ENCODE measurements at places on chromosomes 1 and 21.

GRCh38 chr1:206427291-206427690, 43.0 kb upstream of the IKBKE start:
- no peak for DNase-seq

GRCh38 chr1:114499478-114499877, 11.5 kb downstream of the TRIM33 start:
- no peak for DNase-seq

DNA sequence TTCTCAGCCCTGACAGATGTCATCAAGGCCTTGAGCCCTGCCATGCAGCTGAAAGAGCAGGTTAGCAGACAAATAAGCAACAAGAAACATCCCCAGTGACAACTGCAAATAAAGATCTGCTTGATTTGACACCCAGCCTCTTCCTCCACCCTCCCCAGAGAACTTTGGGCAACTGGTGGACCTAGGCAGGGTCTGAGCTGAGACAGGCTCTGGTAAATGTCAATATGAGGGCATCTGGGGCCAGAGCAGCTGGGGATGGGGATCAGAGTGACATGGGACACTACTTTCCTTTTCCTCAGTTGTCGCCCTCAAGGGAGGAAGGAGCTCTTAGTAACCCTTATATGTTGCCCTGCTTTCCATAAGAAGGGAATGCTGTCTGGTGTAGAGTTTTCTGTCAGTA, 544.1 kb downstream of the NEGR1 start:
- no peak for DNase-seq

GRCh38 chr1:94060720-94061119, 60.2 kb downstream of the ABCA4 start:
- DNase-seq, result no peak

DNA sequence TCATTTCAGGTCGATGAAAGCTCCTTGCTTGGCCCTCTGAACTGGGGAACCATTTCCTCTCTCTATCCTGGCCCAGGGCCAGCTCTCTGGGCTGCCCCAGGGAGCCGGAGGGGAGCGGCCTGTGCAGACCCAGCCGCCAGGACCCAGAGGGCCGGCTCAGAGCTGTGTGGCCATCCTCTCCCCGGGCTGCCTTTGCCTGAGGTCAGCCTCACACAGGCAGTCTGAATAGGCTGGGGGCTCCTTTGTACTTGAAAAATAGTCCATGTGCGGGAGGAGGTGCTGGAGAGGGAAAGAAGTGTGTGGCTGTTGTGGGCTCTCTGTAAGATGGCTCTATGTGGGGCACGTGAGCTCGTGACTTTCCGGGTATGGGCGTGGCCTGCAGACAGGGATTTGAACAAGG, 275.1 kb upstream of the VAMP3 start:
- DNase-seq, result no peak

DNA sequence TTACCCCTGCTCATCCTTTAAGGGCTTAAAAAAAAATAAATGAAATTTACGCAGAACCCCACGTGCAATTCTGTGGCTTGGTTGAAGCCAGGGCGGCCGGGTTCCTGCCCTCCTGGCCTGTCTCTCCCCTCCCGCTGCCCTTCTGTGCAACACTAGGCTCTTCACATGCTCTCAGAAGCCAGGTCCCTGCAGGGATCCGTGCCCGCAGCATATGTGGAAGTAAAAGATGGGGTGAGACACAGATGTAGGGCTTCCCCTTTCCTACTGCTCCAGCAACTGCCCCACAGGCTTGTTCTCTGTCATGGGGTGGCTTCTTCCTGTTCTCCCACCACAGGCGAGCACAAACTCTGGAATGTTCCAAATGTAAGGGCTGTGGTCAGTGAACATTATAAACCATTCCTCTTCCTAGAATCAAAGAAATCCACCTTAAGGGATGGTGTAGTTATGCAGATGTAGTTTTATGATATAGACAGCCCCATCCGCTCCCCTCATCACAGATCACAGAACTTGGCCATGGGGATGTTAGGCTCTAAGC, 535.4 kb downstream of the KIF26B start:
- no peak for DNase-seq

DNA sequence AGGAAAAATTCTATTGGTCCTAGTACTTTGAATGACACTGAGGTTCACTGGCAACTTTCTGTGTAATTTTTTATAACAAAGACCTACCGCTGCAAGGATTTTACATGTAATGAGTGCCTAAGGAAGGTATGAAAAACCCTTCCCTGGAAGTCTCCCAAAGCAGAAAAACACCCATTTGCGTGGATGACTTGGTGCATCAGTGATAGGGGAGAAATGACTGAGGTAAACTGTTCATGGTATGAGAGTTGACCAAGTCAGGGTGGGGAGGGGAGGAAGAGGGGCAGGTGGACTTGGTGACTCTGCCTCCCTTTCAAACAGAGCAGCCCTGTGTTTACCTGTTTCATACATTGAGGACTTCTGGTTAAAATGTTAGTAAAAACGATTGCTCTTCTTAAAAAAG, 78.8 kb upstream of the IPO9 start:
- DNase-seq, result no peak

DNA sequence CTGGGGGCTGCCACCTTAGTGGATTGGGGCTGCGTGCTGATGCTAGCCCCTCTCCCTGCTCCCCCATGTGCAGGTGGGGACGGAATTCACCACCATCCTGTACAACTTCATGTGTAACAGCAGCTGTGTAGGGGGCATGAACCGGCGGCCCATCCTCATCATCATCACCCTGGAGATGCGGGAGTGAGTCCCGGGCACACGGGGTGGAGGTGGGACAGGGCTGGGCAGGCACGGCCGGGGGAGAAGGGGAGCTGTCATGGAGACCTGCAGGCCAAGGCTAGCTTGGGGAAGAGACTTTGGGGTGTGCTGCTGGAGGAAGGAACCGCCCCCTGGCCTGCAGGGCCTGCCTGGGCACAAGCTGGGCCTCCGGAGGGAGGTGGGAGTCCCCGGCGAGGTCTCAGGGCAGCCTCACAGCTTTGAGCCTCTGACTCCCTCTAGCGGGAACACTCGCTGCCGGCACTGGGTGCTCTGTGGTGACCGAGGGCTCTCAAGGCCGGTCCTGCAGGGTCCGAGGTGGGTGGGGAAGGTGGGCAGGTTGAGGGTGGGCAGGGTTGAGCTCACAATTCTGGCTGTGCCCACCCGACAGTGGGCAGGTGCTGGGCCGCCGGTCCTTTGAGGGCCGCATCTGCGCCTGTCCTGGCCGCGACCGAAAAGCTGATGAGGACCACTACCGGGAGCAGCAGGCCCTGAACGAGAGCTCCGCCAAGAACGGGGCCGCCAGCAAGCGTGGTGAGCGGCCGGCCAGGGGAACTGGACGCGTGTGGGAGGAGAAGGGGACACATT, 25.0 kb upstream of the CCDC27 start:
- no peak for DNase-seq

DNA sequence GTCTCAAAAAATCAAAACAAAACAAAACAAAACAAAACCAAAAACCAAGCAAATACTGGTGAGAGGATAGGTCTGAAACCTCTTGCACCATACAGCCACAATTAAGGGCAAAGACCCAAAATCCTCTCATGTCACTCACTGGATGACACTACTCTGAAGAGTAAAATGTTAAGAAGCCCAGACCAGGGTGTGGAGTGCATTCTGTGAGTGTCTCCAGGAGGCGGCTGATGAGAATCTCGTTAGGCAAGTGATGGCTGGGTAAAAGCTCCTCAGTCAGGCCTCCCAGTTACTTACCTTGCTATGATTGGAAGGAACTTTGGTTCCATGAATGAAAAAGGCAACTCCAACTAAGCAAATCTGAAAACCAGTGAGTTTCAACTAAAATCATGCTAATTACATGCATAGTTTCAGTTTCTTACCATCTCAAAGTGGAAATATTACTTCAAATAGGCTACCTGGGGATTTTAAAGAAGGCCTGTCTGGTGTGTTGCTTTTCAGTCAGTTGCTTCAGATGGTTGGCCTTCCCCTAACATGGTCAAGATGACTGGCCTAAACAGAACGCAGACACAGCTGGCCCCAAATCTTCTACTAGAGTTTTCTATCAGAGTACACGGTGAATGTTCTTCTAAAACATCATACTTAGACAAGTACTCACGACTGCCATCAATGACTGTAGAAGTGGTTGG, 95.1 kb downstream of the KIAA0319L start:
- DNase-seq, result no peak

- DNase-seq, result no peak
Measured at GRCh38 chr1:89734442-89734841, 86.4 kb upstream of the LRRC8D start.

DNA sequence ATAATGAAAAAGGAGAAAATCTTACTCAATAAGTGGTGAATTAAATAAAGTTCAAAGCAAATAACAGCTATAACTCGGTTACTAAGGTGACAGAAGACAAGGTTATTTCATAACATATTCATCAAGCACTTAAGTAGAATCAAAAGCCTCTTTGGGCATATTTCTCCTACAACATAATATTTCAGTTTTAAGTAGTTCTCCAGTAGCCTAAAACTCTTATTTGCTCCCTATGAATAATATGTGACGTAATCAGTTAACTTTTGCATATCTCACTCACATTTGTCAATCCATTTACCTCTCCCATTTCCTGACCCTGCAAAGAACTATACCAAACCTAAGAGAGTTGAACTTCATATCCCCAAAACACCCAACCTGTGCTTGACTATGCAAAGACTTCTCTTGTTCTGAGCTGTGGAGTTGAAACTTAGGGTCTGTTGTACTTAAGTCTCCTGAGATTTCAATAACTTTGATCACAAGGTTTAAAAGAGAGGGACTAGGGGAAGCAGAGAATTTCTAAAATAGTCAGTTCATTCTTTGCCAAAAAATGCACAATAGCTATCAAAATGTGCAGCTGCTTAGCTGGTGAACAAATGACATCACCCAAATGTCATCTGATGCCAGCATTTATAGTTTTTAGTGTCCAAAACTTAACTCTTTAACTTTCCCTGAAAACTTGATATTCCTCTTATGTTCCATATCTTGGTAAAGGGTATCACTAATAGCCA, 37.2 kb downstream of the TTLL7 start:
- DNase-seq, result no peak

GRCh38 chr1:213409208-213409631, 358.2 kb downstream of the RPS6KC1 start:
- DNase-seq, result no peak

GRCh38 chr1:160291248-160292220, 6.6 kb upstream of the PEX19 start:
- DNase-seq, result no peak

- DNase-seq, result no peak
Measured at GRCh38 chr1:31679091-31679490, 24.7 kb downstream of the COL16A1 start.

- DNase-seq, result no peak
Measured at GRCh38 chr1:112021263-112021662, 31.8 kb upstream of the KCND3 start.

DNA sequence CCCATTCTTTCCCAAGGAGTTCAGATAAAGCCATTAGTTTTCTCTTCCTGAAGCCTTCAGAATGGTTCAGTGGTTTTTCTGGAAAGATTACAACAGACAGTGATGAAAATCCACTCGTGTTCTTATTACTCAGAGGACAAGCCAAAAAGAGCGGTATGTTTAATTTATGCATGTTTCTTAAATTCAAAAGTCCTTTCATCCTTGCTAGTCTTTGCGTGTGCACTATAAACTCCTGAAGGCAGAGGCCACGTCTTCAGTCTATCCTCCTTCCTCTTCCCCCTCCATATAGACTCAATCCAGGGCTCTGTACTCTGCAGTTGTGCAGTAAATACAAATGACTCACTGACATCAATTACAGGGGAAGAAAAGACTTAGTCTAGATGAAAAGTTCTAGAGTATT, 409.2 kb upstream of the PLXNA2 start:
- no peak for DNase-seq

DNA sequence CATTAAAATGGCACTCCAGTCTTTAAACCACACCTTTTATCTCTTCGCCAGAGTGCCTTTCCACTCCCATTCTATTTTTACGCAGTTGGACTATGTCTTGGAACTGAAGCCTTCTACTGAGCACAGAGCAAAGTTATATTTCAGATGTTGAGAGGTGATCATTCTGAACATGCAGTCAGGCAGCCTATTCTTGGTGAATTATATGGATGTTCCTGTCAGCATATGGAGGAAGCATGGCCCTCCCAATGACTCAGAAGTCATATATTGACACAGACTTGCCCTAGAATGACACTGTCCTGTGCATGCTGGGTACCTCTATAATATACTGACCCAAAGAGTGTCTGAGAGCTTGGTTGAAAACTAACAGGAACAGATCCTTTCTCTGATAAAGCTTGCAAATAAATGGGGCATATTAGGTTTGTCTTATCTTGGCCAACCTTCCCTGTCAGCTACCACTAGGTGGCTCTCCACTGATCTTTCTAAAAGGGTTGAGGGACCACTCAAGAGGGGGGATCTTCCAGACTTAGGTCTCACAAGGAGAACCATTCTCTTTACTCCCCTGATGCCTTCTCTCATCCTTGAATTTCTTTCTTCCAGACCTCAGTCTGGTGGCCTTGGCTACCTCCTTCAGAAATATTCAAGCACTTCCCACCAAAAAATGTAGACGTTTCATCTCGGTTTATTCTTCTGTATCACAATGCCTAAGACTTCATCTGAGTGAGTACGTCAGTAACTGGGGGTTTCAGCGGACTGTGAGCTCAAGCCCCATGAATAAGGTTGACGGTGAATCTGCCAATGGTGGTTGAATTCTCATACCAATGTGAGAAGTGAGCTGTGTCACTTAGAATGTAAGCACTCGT, 11.8 kb upstream of the ALG14 start:
- DNase-seq, result no peak

- no peak for DNase-seq
Measured at GRCh38 chr1:39195166-39196111, 9.1 kb upstream of the MACF1 start.

DNA sequence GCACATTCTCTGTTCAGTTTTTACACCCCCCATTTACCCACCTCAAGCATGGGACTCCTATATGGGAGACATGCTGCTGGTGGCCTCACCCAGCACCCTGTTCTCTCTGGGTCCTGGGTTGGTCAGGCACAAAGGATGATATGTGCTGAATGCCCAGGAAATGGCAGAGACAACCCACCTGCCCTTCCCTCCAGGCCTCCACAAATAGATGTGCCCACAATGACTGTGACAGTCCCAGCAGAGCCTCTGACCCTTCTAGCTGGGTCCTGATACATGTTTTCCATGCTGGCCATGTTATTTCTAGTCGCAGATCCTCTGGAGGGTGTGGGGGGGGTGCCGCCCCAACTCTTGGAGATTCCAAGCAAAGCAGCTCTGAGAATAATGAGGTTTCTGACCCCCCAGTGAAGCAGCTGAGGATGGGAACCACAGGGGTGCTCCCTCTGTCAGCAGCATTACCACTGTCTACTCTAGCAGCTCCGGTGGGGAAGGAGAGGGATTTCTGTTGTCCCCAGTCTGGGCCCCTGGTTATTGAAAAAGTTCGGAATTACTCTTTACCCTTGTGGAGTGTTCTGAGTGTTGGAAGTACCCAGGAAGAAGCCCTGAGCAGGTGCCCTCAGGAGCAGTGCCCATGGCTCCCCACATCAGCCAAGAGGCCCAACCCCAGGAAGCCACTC, 1.2 kb upstream of the CCDC28B start:
- no peak for DNase-seq

GRCh38 chr1:112637254-112638109, 17.9 kb downstream of the CAPZA1 start:
- DNase-seq, result no peak

DNA sequence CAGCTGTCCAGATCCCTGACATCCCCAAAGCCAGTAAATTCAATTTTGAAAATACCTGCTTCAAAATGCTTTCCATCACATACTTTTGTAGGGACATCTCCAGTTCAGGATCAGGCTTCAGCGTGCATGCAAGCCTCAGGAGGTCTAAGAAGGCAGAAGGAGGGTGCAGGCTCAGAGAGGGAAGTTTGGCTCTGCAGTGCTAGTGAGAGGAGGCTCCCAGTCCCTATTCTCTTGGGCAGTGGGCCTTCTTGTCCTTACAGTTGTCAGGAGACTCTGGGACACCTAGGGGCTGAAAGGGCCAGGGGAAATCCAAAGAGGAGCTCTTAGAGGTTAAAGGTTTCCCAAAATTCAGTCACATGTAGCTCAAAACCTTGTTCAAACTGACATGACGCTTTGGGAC, 20.1 kb downstream of the ADCY10 start:
- DNase-seq, result no peak

All from T1000 (cell line).